ENCODE measurements at places on chromosomes 7 and 10.

- DNase-seq, result no peak
Observed at GRCh38 chr10:3357737-3358136, 185.2 kb upstream of the PITRM1 start.

DNA sequence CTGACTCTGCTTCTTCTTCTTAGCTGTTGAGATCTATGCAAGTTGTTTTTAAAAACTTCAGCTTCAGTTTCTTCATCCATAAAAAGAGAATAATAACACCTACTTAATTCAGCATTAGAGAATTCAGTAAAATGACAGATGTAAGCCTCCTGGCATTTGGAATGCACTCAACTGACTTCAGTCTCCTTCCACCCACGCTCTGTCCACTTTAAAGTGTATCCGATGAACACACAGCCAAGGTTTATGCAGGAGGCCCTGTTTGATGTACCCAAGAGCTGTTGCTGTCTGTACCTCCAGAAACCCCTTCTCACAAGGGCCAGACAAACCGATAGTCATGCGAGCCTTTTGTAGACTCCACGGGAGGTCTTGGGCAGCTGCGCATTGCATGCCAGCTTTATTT lies 27.1 kb upstream of the SLC35B4 start:
- no peak for DNase-seq

DNA sequence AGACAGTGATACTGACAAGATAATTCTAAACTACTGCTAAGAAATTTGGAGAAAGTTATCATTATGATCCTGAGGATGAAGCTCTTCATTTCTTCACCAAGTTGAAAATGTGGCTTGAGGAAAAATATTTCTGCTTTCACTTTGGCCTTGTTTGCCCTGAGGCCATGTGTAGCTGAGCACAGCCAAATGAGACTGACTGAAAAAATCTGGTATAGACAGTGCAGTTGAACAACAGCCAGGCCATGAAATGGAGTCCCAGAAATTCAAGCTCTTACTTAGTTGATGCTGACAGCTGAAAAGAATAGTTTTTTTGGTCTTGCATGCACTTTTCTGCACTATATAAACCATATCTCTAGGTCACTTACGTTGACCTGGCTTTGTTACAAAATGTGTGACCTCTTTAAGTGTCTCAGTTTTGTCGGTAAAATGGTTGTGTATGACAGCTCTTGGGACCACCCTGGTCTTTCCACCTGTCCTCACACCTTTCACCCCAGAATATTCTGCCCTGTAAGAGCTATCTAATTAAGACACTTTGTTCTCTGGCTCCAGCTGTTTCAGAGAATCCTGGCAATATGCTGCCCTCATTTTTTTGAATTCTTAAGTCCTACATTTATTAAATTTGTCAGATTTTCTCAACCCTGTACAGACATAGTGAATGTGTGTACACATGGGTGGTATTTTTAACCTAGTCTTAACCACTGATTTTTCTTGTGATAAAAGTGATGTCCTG lies 91.3 kb downstream of the CD36 start:
- no peak for DNase-seq

- no peak for DNase-seq
Observed at GRCh38 chr7:154881026-154881425, 121.9 kb downstream of the PAXIP1 start.

GRCh38 chr7:77822269-77822668 lies 23.7 kb downstream of the PHTF2 start:
- no peak for DNase-seq

DNA sequence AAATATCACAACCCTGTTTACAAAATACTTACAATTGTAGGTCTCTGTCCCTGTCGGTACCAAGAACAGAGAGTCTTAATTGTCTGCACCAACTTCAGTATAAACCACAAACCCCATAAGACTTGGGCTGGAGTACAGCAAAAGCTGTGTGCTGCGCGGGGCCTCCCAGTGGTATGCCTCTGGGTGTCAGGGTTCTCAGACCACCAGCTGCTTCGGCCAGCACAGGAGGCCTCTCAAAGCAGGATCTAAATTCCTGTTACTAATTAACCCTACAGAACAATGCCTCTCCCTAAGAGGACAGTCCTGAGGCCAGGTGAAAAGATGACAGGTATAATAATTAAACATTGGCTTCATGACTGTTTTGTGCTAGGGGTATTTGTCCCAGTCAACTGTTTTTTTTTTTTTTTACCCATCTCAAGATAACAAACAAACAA lies 957 bp upstream of the SVIL start:
- no peak for DNase-seq

DNA sequence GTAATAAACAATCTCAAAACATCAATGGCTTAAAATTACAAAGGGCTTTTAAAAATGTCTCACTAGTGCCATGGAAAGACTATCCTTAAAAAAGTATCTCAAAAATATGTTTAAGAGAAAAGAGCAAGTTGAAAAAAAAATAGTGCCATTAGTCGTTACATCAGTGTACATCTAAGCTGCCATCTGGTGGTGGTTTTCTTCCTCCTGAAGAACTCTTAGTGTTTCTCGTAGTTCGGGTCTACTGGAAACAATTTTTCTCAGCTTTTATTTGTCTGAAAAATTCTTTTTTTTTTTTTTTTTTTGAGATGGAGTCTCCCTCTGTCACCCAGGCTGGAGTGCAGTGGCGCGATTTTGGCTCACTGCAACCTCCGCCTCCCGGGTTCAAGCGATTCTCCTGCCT lies 5.9 kb upstream of the GARIN1A start:
- DNase-seq, result no peak

- peak; percentile 100 for DNase-seq
Observed at GRCh38 chr7:69232445-69233376, 365.6 kb upstream of the AUTS2 start.
